ENCODE measurements at places on chromosomes 6 and 20.

DNA sequence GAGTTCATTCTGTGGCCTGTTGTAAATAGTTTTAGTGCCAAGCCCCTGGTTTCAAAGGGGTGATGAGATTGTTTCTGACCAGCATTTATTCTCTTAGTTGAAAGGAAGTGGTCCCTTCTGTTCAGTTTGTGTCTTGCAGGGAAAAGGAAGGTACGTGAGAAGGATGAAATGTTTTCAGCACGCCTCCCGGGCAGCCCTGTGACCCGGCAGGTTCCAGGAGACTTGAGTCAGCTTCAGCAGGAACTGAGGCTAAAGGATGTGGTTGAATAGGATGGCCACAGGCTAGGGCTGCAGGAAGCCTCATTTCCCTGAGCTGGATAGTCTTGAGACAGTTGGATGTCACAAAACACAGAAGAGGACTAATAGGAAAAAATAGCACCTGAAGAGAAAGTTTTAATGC, 132.4 kb upstream of the SYNDIG1 start:
- DNase-seq = no peak

- DNase-seq = no peak
Measured at GRCh38 chr20:42484790-42485375, 704.8 kb downstream of the PTPRT start.

DNA sequence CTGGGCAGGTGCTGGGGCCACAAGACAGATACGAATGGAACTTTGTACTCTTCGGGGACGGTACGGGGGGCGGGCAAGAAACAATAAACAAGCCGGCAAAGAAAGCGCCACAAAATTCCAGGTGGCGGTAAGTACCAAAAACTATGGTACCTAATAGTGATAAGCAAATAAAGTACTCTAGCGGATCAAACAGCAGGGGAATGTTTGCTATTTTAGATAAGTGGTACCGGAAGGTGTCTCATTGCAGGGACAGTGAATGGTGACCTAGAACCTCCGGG, 15.1 kb upstream of the RIPK1 start:
- DNase-seq = no peak

GRCh38 chr6:21132856-21133838, 460.4 kb upstream of the SOX4 start:
- DNase-seq = no peak

GRCh38 chr6:142336183-142336582, 34.4 kb downstream of the ADGRG6 start:
- DNase-seq = no peak

- DNase-seq = no peak
Measured at GRCh38 chr6:38001386-38001785, 181.9 kb downstream of the ZFAND3 start.

DNA sequence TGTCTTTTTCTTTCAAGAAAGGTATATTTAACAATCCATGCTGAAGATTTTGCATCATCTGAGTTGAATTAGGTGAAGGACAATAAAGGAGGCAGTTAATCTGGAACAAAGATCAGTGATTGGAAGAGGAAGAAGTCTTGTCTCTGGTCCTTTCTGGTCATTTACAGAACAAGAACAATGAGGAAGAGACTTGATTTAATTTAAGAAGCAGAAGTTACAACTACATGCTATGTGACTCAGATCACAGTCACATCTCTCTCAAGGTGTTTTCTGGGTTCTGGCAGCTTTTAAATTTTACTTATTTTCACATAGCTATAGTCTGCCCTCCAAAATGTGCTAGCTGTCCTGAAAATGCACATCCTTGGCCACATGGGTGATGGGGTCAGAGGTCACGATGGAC, 53.5 kb upstream of the DEK start:
- DNase-seq = no peak

DNA sequence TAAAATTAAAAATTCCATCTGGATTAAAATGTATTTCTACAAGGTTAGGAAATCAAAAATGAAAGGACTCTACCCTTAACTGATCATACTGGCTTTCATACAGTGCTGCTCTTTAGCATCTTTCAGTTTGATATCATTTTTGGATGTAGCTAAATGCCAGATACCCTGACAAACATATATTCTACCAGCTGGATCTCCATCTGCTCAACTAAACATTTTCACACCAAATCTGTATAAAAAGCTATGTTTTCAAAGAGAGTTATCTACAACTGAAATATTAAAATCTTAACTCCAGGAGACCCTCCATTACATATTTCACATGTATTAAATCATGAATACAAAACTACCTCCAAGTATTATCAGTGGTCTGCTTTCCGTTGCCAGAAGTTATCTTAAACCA, 95.7 kb downstream of the EPHA7 start:
- DNase-seq = no peak

GRCh38 chr6:43292763-43293318, 5.2 kb upstream of the SLC22A7 start:
- DNase-seq = no peak

- no peak for DNase-seq
Measured at GRCh38 chr20:53129563-53129962, 157.4 kb downstream of the TSHZ2 start.

DNA sequence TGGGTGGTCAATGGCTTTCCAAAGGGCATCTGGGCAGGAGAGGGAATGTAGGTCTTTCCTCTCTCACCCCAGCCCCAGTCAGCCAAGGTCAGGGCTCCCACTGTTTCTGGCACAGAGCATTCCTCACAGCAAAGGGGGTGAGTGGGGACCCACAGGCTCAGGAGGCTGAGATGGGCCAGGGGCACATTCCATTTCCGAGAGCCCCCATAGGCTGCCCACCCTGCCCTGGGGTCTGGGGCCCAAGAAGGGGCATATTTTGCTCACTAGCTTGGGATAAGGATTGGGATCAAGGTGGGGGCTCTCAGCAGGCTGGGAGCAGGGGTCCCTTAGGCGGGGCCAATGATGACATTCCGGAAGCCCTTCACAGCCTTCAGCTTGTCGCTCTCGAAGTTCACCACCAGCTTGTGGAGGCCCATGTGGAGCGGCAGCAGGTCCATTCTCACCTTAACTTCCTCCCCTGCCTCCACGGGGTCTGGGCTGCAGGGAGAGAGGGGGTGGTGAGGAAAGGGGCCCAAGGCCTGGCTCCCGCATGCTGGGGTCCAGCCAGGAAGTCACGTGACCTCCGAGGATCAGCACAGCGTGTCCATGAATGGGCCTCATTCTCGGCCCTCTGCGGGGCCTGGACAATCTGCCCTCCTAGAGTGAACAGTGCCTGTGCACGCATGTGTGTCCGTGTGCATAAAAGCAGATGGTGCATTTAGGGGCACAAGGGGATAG, 35.0 kb downstream of the TGM2 start:
- no peak for DNase-seq

DNA sequence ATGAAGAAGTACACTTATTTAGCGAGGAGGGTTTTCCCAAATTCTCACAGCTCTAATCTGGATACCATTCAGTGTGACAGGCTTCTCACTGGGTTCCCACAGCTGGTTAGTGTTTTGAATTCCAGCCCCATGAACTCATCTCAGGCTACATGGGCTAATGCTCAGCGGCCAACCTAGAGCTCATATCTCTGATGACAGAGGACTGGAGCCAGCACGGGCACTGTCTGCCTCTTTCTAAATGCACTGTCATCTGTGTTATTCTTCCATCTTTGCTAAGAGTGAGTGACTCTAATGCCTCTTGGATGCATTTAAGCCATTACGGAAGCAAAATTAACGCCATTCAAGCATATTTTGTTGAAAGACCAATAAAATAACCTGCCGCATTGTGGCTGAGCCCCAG, 308.9 kb upstream of the JAG1 start:
- DNase-seq = no peak

- no peak for DNase-seq
Measured at GRCh38 chr6:36226438-36227047, 30.0 kb downstream of the BRPF3 start.

DNA sequence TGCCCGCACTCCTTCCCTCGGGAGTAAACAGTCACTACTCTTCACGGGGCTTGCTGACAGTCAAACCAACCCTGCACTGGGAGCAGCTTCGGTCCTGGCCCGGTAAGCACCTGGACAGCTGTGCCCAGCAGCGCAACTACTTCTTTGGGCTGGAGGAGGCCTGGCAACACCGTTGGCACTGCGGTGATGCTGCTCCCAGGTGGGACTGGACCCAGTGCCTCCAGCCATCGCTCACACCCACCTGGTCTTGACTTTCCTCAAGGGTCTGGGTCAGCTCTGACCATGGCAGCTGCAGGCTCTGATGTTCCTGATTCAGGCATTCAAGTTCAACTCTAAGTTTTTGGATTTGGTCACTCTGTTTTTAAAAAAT, 53.8 kb downstream of the GINS1 start:
- no peak for DNase-seq

DNA sequence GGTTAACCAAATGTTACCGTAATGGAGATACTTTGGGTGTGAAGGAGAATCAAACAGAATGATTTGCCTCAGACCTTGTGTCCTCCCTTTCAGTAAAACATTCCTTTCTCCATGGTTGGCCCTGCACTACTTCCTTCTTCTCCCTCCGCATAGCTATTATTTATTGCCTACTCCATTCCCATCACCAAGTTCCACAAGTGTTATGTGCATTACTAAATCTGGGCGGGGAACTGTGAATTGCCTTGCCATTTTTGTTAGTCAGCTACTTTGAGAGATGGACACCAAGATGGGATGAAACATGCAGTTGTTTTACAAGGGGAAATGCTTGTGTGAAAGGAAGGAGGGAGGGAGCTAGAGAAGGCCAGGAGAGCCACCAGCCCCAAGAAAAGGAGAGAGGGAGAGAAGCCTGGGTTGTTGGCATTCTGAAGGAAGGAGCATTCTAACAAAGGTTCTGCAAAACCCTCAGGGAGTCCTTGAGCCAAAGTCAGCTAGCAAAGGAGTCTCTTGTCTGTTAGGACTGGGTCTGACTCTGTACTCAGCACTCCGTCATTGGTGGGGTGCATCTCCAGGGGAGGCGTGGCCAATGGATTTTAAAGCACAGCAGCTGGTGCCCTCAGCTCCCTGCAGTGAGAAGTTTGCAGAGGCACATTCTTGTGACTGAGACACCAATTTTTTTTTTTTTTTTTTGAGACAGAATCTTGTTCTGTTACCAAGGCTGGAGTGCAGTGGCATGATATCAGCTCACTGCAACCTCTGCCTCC, 83.6 kb upstream of the CHD6 start:
- DNase-seq = no peak

- DNase-seq = no peak
Measured at GRCh38 chr6:38722038-38722437, 6.9 kb downstream of the DNAH8 start.

DNA sequence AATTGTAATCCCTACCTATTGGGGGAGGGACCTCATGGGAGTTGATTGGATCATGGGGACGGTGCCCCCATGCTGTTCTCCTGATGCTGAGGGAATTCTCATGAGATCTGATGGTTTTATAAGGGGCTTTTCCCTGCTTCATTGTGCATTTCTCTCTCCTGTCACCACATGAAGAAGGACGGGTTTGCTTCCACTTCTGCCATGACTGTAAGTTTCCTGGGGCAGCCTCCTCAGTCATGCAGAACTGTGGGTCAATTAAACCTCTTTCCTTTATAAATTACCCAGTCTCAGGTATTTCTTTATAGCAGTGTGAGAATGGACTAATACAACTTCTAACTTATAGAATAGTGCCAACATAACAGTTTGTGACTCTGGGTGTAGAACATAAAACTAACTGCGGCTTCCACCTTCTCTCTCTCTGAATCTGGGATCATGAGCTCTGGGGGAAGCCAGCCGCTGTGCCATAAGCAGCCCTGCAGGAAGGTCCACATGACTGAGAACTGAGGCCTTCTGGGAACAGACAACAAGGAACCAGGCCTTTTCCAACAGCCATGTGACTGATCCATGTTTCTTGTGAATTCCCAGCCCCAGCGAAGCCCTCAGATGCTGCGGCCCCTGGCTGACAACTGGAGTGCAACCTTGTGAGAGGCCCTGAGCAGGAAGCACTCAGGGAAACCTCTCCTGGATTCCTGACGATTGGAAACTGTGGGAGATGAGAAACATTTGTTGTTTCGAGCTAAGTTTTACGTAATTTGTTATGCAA, 3.4 kb upstream of the HLA-A start:
- no peak for DNase-seq

DNA sequence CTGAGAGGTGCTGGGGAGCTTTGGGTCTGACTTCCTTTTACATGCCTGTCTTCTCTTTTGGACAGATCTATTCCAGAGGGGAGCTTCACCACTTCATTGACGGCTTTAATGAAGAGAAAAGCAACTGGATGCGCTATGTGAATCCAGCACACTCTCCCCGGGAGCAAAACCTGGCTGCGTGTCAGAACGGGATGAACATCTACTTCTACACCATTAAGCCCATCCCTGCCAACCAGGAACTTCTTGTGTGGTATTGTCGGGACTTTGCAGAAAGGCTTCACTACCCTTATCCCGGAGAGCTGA, 13.1 kb downstream of the PRDM1 start:
- DNase-seq = no peak

DNA sequence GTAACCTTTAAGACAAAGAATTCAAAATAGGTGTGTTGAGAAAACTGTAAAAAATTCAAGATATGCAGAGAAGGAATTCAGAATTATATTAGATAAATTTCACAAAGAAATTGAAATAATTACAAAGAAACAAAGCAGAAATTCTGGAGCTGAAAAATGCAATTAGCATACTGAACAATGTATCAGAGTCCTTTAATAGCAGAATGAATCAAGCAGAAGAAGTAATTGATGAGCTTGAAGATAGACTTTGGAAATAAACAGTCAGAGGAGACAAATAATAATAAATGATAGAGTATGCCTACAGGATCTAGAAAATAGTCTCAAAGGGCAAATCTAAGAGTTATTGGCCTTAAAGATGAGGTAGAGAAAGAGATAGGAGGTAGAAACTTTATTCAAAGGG, 131.7 kb downstream of the COL21A1 start:
- DNase-seq = no peak

- no peak for DNase-seq
Measured at GRCh38 chr6:91141346-91141745, 554.5 kb upstream of the MAP3K7 start.

Data from T-helper 2 cell (primary cell).